ENCODE measurements at places on chromosomes 16 and 17.

DNA sequence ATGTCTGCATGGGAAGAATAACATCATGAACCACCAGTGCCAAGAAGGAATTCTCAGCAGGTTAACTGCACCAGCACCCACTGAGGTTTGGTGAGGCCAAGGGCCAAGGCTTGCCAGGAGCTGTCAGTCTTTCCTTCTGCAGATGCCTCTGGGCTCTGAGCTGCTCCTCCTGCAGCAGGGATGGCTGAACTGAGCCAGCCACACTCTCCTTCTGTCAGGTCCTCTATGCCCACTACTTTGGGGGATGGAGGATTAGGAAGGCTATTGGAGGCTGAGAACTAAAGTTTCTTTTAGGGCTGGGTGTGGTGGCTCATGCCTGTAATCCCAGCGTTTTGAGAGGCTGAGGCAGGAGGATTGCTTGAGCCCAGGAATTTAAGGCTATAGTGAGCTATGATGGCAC, 71.6 kb downstream of the PLXDC1 start:
- DNase-seq: no peak

DNA sequence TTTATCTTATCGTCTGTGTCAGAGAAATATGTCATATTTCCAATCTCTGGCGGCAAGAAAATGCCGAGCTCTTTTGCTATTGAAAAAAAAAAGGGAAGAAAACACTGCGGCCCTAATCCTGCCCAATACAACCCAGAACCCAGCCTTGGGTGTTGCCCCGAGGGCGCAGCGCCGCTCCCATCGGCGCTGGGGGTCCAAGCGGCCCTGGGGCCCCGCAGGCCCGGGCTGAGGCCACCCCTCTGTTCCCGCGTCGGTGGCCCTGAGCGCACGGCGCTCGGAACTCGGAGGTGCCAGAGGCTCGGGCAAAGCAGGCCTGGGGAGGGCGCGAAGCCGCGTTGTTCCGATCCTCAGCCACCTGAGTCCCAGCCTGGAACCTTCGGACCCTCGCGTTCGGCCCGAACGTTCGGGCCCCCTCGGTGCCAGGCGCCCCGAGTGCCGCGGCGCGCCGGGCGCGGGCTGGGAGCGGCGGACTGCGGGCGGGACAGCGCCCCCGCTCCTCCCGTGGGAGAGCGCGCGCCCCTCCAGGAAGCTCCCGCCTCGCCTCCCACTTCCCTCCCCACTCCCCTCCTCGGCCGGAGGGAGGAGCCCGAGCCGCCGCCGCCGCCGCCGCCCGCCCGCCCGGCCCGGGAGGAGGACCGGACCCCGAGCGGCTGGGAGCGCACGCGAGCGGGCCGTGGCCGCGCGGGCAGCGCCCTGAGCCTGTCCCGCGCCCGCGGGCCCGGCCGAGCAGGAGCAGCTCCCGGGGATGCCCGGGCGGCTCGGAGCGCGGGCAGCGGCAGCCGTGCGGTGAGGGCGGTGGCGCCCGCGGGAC, at the start of gene CPNE2:
CPNE2 (plus strand) TSS at position 609 of the 811 bp plus-strand sequence. CDS start 18,160 bp downstream, outside the sequence.
- no peak for DNase-seq

GRCh38 chr16:88507231-88507743, 54.2 kb downstream of the ZFPM1 start:
- no peak for DNase-seq

GRCh38 chr17:82937411-82938371, 97.9 kb upstream of the ZNF750 start:
- DNase-seq: no peak

- DNase-seq: no peak
Measured at GRCh38 chr16:10752843-10753523, 9.3 kb downstream of the NUBP1 start.

DNA sequence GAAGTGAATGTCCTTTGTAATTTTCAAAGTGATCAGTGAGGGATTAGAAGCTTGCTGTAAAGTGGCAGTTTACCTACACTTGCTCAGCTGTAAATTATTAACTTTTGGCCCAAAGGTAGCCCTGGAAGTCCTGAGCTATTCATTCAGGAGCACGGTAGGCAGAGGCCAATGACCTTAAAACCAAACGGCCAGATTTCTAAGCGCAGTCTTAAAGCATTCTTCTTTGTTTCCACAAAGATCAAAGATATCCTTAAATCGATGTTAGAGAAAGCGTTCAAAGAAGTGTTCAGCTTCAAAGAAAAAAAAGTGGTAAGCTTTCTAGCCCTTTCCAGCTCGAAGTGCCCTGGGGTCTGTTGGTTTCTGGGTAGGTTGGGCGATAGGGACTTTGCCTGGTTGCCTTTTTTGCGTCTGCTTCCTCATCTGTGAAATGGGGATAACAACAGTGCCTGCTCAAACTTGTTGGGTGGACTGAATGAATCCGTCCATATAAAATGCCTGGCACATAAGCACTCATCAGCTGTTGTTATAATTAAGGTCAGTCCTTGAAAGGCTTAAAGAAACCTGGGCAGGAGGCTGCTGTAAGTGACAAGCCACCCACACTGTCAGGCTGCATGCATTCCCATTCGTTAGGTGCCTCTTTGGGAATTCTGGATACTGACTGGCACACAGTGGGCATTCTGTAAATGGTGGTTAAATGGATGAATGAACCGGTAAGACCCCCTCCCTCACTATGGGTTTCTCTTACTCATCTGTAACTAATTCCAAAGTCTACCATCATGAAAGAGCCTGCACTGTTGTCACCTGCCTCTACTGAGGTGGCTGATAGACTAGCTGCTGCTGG, 113.2 kb downstream of the PRKCA start:
- DNase-seq: no peak

- no peak for DNase-seq
Measured at GRCh38 chr17:40850293-40850972, 16.6 kb downstream of the KRT12 start.

DNA sequence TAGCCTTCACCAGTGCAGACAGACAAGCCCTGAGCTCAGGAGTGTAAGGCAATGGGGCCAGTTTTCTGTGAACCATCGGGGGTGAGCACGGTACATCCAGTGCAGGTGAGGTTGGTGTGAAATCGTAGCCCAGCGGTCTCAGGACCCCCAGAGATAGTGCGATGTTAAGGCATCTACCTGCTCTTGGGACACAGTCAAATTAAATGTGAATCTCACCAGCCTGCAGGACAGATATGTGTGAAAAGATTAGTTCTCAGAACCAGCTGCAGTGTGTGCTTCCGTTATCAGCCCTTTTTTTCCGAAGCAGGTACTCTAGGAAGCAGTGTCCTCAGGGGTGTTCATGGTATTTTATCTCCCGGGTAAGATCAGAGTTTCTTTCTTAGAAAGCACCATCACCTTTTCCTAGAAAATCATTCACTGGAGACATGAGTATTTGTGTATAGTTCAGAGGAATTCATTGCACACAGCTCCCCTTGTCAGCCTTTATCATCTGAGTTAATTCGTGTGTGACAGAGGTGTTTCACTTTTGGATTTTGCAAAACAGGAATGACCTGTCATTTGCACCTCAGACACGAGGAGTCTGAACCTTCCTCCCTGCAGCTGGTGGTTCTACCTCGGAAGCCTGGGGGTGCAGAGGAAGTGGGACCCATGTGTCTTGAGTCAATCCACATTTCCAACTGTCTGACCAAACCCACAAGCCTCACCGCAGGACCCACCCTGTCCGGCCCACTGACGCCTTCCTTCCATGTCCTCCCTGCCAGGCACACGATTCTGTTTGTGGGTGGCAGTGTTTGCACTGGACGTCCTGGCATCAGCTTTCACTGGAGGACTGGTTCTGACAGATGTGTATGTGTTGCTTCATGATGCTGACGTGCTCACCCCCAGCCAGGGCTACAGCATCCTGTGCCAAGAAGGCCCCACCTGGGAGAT, 107.8 kb downstream of the CLEC16A start:
- DNase-seq: peak; percentile 59

DNA sequence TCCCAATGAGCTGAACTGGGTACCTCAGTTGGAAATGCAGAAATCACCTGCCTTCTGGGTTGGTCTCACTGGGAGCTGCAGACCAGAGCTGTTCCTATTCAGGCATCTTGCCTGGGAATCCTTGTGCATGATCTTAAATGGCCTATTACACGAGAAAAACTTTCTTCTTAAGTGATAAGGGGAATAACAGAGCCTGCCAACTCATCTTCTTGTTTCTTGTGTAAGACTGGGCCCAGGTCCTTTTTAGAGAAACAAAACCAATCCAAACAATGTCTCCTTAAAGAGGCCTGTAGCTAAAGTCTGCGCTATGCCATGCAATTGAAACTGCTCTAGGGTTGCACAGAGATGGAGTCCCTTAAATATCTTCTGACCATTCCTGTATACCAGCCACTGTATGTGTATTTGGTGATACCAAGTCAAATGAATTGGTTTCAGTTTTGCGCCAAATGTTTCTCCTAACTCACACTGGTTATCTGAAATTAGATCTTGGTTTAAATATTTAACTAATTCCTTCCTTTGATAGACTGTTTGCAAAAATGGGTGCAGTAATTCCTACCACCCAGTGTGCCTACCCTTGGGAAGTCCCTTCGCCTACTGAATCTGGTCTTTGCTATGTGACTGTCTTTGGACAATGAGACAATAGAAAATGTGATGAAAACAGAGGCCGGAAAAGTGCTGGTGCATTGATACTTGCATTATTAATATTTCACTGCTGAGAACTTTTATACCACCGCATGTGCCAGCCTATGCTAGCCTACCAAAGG, 6.5 kb upstream of the CCL23 start:
- DNase-seq: no peak

GRCh38 chr17:17229416-17230384, 7.3 kb downstream of the FLCN start:
- no peak for DNase-seq

DNA sequence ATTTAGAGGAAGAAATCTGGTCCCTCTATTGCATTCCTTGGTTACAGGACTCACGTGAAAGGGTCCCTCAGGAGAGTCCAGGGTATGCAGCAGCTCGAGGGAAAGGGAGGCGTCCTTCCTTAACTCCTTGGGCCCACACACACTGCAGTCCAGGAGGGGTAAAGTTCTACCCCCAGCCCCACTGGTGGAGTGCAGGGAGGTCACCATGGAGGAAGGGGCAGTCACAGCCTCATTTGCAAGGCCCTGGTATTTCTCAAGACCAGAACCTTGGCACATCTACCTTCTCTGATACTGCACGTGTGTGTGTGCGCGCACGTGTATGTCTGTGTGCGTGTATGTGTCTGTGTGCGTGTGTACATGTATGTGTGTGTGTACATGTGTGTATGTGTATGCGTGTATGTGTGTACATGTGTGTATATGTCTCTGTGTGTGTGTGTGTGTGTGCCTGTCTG, 11.1 kb downstream of the HIC1 start:
- no peak for DNase-seq

GRCh38 chr16:27286451-27286850, 17.9 kb upstream of the NSMCE1 start:
- no peak for DNase-seq

All from activated T-cell treated with anti-CD3 and anti-CD28 coated beads for 24 hours (primary cell).